ENCODE measurements at places on chromosomes 4 and X.

DNA sequence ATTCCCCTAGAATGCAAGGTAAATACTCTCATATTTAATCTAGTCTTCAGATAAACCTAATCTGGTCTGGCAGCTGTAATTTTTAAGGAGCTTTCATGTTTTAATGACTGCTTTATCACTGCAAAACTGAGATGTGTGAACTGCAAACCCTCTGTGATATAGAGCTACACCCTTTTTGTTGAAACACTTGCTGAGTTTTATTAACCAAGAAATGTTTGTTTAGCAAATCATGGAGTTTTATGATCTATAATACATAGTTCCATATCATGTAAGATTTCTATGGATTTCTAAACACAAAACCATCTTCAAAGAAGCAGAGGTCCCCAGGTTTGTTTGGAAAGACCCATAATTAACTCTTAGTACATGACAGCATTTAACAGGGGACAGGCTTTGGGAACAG is 126.4 kb downstream of the BTC start:
- no peak for DNase-seq

GRCh38 chr4:70713453-70714078 is 8.2 kb upstream of the RUFY3 start:
- peak; percentile 90 for DNase-seq

DNA sequence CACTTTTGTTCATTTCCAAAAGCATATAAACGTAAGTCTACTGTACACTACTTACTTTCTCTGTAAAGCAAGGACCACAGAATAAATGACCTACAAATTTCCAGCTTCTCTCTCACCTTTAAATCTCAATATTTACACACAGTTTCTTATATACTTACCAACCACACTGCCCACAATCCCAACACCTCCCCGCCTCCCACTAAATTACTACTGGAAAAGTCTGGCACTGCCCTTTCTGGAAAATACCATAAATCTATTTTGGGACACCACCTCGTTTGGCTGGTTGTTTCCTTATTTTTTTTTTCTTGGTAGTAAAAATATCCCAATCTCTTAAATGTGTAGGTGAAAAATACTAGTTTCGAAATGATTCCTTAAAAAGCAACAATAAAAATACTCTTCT is 19.6 kb downstream of the FAT1 start:
- DNase-seq, result no peak

DNA sequence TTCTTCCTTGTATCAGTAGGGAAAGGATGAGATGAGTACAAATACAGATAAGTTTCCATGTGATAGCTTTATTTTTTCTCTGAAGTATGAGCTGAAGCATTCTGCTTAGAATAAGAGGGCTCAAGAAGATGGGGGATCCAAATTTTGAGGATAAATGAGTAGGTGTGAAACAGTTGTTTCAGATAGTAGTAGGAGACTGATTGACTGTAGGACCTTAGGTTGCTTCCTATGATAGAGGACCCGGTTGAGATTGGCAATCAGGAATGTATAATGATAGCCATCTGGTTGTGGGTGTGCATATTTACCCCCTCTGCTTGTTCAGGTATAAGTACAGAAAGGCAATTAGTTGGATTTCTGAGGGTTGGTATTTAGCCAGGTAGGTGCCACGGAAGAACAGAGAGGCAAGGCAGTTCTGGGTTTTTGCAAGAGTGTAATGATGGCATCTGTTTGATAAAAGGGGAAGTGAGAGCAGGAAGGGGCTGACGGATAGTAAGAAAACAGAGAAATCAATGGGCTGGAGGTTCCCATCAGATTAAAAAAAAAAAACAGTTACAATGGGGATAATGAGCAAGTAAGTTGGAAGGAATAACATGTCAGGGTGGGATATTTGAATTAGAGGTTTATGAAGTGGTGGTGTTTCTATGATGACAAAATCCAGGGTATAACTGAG is 13.7 kb downstream of the OCRL start:
- DNase-seq, result peak; percentile 33

DNA sequence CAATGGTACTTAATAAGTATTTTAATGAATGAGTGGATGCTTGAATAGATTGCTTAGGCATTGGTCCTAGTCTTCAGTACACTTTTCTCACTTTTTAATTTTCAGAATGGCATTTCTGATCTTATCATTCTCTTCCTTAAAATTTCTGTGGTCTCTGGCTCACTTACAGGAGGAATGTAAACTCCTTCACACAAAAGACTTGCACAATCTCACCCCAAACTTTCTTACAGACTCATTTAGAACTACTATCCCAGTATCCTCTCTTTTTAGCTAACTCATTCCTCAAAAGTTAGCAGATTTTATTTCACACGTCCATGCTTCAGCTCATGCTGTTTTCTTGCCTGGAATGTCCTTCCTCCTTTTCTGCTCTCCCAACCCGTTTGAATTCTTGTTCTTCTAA is 350.1 kb downstream of the GRXCR1 start:
- no peak for DNase-seq

GRCh38 chr4:177349191-177349590 is 39.5 kb downstream of the NEIL3 start:
- DNase-seq, result no peak

- peak; percentile 1 for DNase-seq
Observed at GRCh38 chrX:130688360-130688759, 214.6 kb downstream of the ENOX2 start.

- DNase-seq, result no peak
Observed at GRCh38 chrX:134244043-134244442, 7.1 kb downstream of the CCDC160 start.

GRCh38 chr4:18234108-18234507 is 212.6 kb upstream of the LCORL start:
- DNase-seq, result no peak

GRCh38 chrX:581720-582298 is 48.8 kb upstream of the SHOX start:
- DNase-seq, result no peak

GRCh38 chr4:125097729-125098128 is 217.0 kb upstream of the FAT4 start:
- no peak for DNase-seq

GRCh38 chr4:134276476-134276875 is 74.9 kb upstream of the PABPC4L start:
- DNase-seq, result no peak

DNA sequence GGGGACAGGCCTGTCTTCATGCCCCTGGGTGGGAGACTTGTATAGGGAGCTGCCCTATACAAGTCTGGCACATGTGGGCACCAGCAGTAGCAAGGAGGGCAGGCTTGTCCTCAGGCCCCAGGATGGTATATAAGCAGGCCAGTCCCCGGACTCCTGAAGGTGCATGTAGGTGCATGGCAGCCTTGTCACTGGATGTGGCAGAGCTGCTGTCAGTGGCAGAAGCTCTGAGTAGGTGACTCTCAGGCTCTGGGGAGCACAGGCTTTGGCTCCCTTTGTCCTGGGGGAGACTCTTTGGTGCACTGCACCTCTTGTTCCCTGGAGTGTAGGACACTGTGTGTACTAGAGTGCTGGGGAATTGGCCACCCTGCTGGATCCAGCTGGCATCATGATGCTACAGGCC is 376.7 kb upstream of the DIPK2B start:
- no peak for DNase-seq
